ENCODE measurements at places on chromosomes 3 and 15.

GRCh38 chr3:71103430-71103921 is 480.1 kb downstream of the FOXP1 start:
- no peak for DNase-seq

DNA sequence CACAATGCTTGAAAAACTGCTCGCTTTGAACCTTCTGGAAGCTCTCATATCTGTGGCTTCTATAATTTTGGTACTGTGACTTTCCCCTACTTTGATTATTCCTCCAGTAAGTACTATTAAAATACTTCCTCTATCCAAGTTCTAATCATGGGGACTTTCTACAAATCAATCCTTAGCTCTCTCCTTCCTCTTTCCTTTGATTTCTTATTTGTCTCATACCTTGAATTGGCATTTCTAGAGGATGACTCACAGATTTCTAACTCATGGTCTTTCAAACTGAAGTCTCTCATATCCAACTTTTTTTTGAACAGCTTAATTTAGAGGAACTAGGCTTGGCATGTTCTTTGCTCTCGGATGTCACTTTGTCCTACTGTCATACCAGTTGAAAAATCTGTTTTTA is 241.8 kb downstream of the TBC1D5 start:
- no peak for DNase-seq

- no peak for DNase-seq
These were observed 22.2 kb downstream of the IQSEC1 start for GRCh38 chr3:13051066-13051465.

DNA sequence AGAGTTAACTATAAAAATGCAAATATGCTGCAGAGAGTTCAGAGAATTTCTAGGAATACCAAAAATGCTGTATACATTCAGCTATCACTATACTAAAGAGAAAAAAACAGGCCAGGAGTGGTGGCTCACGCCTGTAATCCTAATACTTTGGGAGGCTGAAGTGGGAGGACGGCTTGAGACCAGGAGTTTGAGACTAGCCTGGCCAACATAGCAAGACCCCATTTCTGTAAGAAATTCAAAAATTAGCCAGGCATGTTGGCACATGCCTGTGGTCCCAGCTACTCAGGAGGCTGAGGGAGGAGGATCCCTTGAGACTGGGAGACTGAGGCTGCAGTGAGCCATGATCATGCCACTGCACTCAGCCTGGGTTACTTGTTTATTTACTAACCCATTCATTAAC is 74.7 kb upstream of the SLC12A8 start:
- DNase-seq: no peak
